ENCODE measurements at places on chromosomes 4 and X.

GRCh38 chr4:135185256-135185655, 983.7 kb upstream of the PABPC4L start:
- DNase-seq: no peak

- DNase-seq: no peak
Measured at GRCh38 chr4:7507381-7507780, 72.7 kb upstream of the PSAPL1 start.

- DNase-seq: no peak
Measured at GRCh38 chrX:130772776-130773143, 130.2 kb downstream of the ENOX2 start.

- no peak for DNase-seq
Measured at GRCh38 chr4:12319765-12320164, 891.1 kb upstream of the HS3ST1 start.

- no peak for DNase-seq
Measured at GRCh38 chr4:30402276-30402675, 317.9 kb upstream of the PCDH7 start.

DNA sequence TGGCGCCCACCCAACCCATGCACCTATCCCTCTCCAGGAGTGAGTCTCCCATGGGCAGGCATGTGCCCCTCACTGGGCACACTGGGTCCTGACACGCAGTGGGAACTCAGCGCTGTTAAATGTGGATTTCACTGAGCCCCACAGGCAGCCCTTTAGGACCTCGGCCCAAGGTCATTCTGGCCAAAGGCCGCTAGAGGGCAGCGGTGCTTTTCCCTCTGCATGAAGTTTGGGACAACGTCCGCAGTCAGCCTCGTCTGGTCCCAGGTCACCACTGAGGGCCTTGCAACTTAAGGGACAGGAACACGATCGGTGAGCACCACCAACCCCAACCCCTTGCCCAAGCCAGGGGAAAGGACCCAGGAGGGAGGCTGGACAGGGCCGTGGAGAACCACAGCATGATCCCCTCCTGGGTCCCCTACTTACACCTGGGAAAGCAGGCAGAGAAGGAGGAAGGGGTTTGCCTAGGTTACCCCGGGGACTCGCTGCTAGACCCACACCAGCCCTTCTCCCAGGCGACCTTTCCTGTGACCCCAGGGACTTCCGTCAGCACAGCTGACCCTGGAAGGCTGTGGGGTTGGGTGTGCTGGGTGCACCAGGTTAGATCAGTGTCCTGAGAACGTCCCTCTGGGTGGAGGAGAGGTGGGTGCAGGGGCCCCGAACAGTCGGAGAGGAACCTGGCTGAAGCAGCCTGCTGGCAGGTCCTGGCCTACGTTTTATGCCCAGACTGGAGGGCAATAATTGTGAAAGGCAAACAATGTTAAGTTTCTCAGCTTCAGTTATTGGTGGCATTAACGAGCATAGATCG, 24.0 kb downstream of the CYTL1 start:
- DNase-seq: peak; percentile 6

DNA sequence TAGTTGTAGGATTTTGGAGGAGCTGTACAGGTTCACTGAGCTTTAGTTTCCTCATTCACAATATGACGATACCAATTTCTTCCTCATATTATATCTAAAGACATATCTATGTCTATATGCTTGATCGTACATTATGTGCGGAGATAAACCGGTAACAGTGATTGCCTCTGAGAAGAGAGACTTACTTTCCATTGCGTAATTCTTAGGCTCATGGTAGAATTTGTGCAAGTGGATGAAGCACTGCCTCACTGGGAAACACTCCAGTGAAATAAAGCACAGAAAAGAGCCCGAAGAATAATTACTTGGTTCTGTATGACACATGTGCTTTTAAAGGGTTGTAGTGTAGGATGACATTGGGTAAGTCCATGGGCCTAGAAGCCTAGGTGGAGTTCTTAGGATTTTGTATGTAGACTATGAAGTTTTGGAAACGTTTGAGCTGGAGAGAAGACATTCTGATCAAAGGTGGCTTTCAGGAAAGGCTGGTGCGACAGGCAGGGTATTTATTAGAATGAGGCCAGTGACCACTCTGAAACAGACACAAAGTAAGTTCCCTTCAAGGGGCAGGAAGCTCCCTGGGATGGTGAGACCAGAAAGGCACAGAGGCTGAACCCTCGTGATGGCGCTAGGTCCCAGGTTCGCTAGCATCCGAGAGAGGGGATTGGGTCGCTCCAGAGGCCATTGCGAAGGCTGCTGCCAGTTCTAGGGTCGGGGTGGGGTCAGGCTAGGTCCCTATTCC, 649 bp upstream of the VBP1 start:
- DNase-seq: peak; percentile 34

GRCh38 chr4:40789031-40789430, 39.3 kb downstream of the NSUN7 start:
- DNase-seq: no peak

DNA sequence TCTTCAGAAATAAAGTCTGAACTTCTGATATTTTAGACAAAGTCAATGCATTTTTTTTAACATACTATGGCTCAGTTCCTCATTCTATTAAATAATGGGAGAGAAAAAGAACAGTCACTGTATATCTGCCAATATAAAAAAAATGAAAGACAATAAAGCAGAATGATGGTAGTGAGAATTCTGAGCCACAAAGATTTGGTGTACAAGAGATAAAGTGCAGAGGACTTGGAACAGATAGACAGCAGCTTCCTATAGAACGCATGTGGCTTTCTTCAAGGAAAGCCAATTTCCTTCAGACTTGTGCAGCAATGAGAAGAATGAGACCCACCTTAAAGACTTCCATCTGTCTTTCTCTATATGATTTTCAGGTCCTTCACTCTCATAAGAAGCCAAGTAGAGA, 39.7 kb downstream of the RASGEF1B start:
- no peak for DNase-seq

DNA sequence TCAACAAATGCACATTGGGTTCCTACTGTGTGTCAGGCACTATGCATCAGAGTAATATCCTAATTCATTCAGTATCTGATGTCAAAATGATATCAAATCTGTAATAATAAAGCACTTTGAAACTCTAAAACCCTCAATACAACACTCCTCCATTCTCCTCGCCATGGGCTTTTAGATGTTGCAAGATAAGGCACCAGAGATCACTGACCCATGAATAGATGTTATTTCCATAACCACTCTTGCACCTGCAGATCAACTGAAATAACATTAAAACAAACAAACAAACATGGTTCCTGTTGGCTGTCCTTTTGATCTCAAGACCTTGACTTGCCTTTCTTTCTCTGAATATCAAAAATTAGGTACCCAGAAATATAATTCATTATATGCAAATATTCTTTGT, 100.2 kb downstream of the MAB21L2 start:
- DNase-seq: no peak

- no peak for DNase-seq
Measured at GRCh38 chr4:167939863-167940616, 152.3 kb upstream of the ANXA10 start.

DNA sequence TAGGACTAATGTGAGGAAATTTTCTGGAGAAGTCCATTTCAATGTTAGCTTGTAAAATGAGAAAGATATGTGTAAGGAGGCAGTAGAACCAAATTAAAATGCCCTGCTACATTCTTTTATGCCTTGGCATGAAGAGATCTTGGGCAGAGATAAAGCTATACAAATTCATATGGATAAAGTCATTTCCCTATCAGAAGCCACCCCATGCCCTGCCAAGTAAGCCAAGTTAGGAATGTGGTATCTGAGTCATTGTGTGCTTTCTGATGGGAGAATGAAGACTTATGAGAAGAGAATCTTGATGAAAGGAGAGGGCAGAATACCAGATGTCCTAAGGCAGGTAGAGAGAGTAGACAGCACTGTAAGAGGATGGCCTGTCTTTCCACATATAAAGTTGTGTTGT, 83.7 kb downstream of the TEX13A start:
- DNase-seq: no peak

DNA sequence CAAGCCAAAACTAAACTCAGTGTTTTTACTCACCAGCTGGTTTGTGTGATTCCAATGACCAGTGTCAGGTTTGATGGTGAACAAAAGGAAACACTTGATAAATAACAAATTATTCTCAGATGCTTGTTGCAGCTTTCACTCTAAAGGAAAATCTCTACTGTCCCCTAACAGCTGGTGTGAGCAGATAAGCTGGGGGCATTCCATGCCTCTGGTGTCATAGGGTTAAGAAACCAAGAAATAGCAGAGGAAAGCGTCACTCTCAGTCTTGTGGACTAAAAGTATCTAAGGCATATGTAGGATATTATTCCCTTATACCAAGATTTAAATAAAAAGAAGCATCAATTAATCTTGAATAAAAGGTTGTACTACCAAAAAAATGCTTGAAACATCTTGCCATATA, 24.3 kb downstream of the TRPC5 start:
- DNase-seq: no peak

DNA sequence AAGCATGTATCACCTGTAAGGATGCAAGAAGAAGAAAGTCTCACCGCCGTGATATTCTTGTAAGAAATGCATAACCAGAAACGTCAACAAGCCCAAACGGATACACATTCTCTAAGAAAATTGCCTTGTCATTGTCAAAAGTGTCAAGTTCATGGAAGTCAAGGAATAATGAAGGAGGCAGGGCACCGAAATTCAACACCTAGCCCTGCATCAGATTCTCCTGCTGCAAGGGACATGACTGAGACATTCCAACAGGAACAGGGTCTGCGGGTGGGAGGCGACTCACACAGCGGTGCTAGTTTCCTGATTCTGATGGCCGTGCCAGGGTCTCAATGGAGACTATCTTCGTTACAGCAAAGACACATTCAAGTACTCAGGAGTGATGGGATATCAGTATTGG, 26.7 kb downstream of the IRF2 start:
- DNase-seq: no peak

- no peak for DNase-seq
Measured at GRCh38 chrX:39427906-39428305, 626.6 kb downstream of the MID1IP1 start.

GRCh38 chr4:118957722-118958445, 69.2 kb downstream of the SYNPO2 start:
- DNase-seq: no peak

DNA sequence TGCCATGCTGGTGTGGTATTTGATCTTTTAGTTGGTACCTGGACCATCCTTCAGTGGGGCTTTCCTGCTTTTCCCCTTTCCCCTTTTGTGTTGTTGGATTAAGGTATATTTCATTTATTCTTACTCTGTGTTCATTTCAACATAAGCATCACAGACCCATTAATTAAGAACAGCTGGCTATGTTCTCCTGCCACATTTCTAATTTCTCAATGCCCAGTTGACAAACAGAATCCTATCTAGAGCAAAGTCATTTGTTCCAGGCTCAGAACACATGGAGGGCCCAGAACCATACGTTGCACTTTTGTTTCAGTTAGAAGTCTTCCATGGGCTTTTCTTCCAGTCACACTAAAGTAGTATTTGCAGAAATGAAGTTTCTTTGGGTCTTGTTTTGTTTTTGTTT, 46.1 kb upstream of the EOLA2 start:
- no peak for DNase-seq
